Omental fat pad (tissue), 4 donors: ENCODE measurements at places on chromosomes 12 and 14. TPM values are rescaled to one million over a fixed set of nuclear protein-coding genes. Genes with fewer than 3 reads are reported as not detected.

Gene NR1H4
- not detected for total RNA-seq

GRCh38 chr14:39279515-39279914 lies 45.8 kb downstream of the MIA2 start:
- DNase-seq = no peak

Gene APOF
- not detected for total RNA-seq

DNA sequence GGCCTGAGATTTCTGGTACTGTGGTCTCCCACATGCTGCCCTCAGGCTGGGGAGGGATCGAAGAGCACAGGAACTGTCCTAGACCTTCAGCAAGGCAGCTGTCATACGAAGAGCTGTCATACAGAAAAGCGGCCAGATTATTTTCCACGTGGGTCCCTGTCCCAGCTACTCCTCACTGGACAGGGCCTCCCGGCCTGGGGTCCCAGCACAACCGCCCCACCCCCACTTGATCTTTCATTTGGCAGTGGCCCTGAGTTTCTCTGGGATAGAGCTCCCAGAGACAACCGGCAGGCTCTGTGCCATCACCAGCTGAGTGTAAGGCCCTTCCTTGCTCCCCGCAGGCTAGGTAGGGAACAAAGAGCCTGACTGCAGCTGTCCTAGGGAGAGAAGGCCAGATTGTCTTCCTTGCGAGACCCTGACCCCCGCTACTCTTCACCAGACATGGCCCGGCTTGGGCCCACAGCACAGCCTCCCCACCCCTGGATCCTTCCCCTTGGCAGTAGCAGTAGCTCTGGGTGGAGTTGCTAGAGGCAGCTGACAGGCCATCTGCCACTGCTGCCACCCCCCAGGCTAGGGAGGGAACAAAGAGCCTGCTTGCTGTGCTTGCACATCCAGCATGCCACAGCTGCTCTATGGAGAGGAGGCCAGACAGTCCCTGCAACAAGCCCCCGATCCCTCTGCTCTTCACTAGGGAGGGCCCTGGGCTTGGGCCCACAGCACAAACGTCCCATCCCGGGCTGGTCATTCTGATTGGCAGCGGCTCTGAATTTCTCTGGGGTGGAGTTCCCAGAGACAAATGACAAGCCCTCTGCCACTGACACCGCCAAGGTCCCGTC lies 3.1 kb upstream of the OR4N2 start:
- DNase-seq = no peak

Gene OTOGL
- total RNA-seq = 0.19 TPM

DNA sequence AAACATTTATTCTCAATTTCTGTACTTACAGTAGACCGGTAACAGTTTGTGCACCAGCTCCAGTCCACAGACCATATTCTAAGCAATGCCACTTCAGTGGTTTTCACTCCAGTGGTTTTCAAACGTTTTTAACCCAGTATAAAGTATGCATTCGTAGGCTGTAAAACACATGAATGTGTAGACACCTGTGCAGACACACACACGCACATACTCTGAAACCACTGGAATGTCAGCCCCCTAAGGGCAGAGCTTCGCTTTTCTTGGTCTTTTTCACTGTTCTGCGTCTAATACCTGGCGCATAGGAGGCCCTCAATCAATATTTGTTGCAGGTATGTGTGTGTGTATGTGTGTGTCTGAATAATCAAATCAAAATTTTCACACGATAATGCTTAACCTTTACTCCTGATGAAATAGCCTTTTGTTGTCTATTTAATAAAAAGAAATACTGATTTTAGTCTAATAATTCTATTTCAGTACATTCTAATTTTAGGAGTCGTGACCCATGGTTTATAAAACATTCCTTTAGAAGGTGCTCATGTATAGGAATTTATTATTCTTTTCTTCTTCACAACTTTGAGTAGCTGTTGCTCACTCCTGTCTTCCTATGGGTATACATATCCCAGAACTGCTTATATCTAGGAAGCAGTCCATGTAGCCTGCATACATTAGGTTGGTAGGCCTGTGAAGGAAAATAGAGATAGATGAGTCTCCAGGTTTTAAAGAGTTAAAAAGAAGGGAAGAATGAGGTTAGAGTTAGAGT lies 73.6 kb upstream of the REP15 start:
- no peak for DNase-seq

Gene TMEM229B
- total RNA-seq = 0.93 TPM

Gene NAV3
- total RNA-seq = 16.7 TPM

DNA sequence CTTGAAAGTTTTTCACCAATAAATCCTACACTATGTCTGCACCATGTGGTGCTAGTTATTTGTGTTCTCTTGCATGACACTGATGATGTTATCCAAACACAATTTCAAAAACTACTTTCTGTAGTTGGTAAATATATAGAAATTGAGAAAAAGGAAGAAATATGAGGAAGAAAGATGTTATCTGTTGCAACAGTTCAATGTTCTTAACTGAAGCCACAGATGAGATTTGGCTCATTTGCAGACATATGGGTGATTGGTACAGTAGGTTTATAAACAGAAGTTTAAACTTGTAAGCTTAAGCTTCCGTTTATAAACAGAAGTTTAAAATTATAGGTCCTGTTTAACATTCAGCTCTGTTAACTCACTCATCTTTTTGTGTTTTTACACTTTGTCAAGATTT lies at the start of gene CLEC12A:
TSS of gene CLEC12A (plus strand) at position 229 of the 400 bp plus-strand sequence. CDS start 188 bp downstream, outside the sequence.
- DNase-seq = no peak

- no peak for DNase-seq
These were observed 188.8 kb downstream of the EPS8 start for GRCh38 chr12:15600223-15600935.

DNA sequence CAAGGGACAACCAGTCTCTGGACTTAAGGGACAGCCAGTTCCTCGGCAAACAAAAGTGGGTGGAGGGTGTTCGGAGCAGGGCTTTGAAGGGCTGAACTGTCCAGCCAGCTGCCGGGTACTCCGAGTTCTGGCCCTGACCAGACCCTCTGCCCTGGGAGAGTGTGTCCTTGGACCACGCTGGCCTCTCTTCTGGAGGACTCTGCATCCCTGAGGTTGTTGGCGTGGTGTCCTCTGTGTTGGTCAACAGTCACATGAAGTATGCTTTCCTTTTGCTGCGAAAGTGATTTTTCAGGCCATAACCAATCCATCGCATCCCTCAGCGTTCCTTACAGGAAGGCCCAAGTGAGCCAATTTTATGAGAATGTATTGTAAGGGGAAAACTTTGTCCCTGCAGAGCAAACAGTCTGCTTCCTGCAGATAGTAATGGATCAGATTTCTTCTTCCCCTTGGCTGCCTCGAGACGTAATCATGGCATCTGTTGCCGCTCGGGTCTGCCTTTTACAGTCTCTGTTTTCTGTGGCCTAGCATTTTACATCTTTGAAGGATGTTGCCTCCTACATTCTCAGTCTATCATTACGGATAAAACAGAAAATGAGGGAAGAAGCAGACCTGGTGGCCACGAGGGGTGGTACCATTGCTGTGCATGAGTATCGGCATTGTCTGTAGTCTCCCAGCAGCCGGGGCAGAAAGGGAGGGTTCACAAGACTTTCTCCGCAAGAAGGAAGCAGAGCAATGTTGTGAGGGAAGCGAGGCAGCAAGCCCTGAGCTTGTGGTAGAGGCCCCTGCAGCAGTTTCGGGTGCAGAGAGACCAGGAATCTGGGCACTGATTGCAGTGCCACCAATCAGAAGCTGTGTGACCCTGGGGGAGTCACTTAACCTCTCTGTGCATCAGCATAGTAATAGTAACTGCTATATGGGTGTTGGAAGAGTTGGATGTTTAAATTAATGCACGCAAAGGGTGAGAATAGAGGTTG lies 47.4 kb downstream of the SMIM41 start:
- DNase-seq = no peak

GRCh38 chr12:9027161-9028059 lies 38.1 kb downstream of the KLRG1 start:
- DNase-seq = no peak

DNA sequence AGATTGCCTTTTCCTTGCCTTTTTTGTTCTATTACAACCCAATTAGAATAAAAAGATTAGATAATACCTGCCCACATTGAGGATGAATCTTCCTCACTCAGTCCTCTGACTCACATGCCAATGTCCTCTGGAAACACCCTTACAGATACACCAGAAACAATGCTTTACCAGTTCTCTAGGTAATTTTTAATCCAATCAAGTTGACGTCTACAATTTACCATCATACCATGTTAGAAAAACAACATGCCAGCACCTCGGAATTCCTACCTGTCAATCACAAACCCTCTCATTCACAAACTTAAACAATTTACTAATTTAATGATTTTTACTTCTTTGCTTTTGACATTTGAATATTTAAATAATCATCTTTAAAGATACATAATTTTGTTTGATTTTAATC lies 953.8 kb downstream of the TRHDE start:
- no peak for DNase-seq

Gene REC8
- 17.8 TPM for total RNA-seq

GRCh38 chr12:66045506-66045905 lies 85.0 kb downstream of the LLPH start:
- DNase-seq = no peak

DNA sequence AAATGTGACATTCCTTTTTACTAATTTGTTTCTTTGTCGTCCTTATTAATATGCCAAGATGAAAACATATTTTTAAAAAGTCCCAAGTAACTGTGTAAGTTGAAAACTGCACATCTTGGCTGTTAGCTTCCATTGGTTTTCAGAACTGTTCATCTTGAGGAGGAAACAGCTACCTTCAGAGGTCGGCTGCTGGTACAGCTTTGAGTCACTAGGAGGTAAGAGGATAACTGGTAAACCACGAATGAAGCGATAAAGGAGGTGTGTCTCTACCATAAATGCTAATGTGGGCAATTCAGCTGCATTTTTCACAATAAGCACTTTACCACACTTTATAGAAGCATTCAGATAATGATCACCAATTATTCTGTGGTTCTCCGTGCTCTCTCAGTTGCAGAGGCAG lies 137.5 kb upstream of the KRAS start:
- no peak for DNase-seq

Gene P2RX2
- 0.74 TPM for total RNA-seq

Gene KERA
- total RNA-seq = not detected

Gene PLA2G1B
- total RNA-seq = not detected

DNA sequence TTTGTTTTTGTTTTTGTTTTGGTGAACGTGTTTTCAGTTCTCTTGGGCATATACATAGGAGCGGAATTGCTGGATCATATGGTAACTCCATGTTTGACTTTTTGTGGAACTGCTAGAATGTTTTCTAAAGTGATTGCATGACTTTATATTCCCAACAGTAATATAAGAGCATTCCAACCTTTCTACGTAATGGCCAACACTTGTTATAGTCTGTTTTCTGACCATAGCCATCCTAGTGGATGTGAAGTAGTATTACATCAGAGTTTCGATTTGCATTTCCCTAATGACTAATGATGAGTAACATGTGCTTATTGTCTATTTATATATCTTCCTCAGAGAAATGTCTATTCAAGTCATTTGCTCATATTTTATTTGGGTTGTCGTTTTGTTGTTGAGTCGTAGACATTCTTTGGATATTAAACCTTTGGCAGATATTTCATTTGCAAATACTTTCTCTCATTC lies 268.7 kb downstream of the AEBP2 start:
- no peak for DNase-seq

GRCh38 chr12:42199007-42199406 lies 39.0 kb downstream of the YAF2 start:
- no peak for DNase-seq

Gene PSMC1
- 115 TPM for total RNA-seq

DNA sequence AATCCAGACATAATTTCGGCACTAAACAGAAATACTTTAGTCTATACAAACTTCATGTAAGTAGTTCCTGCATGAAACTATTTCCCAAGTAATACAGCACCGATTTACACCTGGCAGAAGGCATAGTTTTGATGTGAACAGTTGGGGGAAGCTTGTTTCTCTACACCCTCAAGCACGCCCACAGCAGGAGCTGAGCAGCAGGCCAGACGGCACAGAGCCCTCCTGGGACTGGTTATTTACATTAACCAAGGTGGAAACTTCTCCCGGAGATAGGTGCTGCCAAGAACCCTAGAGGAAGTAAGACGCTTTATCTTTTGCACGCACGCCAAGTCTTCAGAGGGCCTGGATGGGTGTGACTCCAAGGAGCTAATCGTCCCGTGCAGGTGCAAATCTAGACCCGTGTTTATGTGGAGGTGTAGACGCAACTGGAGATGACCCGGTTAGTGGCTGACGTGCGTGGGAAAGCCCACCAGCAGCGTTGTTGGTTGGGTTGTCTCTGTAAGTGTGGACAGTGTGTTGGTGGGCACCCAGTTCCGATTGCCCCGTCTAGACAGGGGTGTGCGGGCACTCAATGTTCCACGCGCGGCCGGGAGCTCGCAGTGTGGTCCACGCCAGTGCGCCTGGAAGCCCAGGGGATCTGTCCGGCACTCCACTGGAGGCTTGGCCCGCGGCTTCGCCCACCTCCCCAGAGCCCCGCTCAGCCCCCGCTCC lies 767 bp upstream of the TCP11L2 start:
- DNase-seq = no peak

- no peak for DNase-seq
These were observed 151.4 kb downstream of the TMTC2 start for GRCh38 chr12:82838131-82838551.

DNA sequence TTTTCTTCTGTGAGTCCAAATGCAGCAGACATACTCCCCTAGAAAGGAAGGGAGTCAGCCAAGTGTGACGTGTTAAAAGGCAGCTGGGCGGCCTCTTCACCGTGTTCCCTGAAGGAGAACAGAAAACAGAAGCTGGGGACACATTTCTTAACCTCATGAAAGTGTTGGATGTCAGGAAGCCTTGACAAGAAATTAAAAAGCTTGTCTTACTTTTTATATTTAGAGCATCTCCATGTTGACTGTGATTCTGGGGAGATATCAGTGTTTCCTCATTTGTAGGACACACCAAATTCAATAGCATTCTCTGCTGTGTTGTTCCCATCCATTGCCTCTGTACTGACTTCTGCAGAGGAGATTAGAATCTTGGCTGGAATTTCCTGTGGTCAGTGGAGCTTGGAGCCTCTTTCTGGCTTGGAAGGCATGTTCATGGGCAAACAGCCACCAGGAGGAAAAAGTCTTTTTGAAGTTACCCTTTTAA lies 93.7 kb downstream of the RMST start:
- DNase-seq = no peak

- DNase-seq = peak; percentile 60
These were observed 16.4 kb upstream of the PUS1 start for GRCh38 chr12:131912518-131913274.

Gene GPR84
- total RNA-seq = 3.5 TPM

Gene OR4E2
- total RNA-seq = not detected

DNA sequence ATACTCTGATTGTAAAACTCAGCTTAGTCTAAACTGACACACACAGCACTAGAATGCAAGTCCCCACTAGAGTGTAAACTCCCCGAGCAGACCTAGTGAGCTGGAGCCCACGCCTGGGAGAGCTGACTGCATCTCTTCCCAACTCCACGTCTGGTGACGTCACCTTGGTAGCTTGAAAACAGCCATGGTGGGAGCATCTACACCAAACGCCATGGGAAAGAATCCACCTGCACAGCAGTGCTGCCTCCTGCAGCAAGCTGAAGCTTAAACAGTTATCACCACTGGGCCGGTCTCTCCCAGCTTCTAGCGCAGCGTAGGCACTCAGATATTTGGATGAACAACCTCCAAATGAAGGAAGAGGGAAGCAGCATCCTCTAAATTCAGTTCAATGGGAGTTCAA lies 4.3 kb upstream of the PAPLN start:
- DNase-seq = no peak
